DMS79 (cell line): ENCODE measurements at places on chromosomes 3 and 15.
A peak's percentile ranks its signal among the peaks of the same experiment; 100 is the strongest.

DNA sequence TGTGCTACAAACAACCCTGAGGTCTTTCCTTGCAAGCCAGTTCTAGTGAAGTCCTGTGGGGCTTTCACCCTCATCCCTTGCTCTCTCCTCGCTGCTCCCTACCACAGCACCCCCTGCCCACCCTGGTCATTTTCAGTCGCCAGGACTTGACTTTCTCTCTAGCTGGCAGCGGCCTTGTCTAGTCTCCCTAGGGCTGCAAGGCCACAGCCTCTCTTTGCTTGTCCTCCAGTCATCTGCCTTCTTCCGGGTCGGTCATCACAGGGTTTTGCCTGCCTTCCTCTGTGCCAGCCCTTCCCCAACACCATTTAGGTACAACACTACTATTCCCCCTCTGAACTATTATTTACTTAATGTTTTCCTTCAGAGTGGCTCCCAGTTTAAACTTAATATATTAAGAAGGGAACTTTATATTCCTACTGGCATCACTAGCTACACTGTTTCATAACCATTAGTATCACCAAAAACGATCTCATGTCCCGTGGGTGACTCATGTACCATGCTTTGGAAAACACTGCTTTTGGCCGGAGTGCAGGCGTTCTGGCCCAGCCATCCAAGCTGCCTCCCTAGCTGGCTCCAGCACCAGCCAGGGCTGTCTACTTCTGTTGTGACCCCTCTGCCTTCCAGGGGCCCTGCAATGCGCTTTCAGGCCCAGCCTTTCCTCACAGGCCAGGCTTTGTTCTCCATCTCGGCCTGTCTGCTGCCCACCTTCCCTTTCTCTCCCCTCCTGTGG is 21.4 kb downstream of the FAH start:
- no peak for DNase-seq

DNA sequence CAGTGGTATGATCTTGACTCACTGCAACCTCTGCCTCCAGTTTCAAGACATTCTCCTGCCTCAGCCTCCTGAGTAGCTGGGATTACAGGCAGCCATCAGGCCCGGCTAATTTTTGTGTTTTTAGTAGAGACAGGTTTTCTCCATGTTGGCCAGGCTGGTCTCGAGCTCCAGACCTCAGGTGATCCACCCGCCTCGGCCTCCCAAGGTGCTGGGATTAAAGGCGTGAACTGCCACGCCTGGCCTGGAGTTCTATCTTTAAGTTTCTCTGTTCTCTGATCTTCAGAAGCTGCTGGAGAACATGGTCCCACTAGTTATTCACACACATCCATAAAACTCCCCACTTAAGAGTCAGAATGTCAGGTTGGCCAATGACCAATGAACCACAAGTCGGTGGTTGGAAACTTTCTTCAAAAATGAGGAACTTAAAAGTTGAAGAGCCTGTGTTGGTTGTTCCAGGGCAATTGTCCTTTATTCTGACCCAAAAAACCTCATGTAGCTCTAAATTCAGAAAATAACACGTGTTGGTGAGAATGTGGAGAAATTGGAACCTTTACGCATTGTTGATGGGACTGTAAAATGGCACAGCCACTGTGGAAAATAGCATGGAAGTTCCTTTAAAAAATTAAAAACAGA is 55.9 kb upstream of the PIK3CB start:
- DNase-seq, result no peak

DNA sequence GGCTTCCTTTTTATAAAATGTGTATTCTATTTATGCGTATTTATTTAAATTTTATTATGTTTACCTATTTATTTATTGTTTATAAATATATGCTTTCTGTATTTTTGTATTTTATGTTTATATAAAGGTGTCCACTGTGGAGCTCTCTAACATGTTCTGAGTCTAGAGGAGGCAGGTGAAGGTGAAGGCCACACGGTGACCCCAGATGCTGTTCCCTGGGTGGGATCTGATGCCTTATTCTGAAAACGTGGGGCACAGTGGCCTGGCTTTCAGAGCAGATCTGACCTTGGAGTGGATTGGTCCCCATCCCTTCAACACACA is 104.7 kb upstream of the SLC7A14 start:
- no peak for DNase-seq

GRCh38 chr15:74642734-74643664 is 27.4 kb downstream of the CLK3 start:
- DNase-seq, result peak; percentile 80
